ENCODE measurements at places on chromosomes 1 and 21.

DNA sequence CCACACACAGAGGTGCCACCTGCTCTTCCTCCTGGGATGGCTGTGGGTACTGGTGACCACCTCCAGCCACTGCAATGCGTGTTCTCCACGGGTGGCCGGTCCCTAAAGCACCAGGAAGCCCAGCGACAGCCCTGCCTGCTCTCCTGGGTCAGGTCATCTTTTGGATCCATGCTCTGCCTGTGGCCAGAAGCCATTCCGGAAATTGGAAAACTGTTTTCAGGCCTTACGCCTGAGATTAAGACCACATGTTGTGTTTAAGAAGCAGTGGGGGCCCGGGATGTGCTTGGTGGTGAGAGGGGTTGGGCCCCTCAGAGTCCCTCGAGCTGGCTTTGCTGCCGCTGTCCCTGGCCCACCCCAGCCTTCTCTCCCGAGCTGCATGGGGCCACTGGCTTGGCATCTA, 150.8 kb downstream of the PEX14 start:
- DNase-seq: no peak

DNA sequence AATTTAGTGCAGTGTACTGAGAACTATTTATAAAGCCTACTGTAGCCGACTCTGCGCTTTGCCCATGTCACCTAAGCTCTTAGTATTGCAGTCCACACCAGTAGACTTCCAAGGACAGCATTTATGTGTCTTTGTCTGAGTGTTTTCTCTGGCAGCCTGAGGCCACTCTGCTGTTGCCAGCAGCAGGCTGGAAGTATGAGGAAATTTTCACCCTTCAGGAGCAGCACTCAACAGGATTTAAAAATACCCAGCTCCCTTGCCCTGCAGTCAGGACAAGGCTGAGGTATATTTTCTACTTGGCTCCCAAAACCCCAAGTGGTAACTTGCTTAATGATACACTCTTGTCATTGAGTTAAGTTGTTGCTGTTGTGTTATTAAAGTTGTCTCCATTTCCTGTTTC, 230.1 kb downstream of the SRGAP2C start:
- no peak for DNase-seq

- DNase-seq: no peak
Observed at GRCh38 chr1:43558346-43558841, 27.7 kb downstream of the PTPRF start.

DNA sequence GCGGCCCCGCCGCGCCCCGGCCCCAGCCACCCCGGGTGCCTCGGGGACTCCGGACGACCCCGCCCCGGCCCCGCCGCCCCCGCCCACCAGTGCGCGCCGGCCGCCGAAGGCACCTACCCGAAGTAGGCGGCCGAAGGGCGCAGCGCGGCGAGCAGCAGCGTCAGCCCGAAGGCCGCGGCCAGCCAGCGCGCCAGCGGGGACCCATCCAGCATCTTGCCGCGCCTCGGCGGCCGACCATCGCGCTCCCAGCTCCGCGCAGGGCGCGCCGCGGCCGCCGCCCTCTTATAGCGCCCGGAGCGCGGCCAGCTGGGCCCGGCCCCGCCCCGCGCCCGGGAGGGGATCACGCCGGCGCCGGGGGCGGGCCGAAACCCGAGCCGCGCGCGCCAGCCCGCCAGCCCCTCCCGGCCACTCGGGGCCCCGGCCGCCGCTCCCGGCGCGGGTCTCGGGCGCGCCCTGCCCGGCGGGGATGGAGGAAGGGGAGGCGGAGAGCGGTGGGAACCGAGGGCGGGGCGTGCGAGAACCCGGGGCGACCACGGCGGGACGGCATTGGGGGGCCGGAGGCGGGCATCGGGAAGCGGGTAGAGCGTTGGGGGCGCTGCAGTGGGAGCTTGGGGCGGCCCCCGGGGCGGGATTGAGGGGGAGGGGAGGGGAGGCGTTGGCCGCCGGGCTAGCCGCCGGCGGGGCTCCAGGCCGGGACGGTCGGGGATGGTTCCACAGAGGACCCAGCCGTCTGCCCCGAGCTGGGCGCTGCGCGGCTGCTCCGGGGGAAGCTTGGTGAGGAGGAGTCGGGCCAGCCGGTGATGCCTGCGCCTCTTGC, at the start of gene WNT9A:
TSS of gene WNT9A (minus strand) at position 257 of the 817 bp plus-strand sequence. CDS start at position 212, 45 bp downstream.
- DNase-seq: no peak

GRCh38 chr1:213380865-213381264, 329.8 kb downstream of the RPS6KC1 start:
- DNase-seq: no peak

- no peak for DNase-seq
Observed at GRCh38 chr1:153774780-153775457, at the start of gene SLC27A3. SLC27A3 (plus strand) TSS chr1:153775407; CDS start chr1:153775498, 91 bp downstream.

DNA sequence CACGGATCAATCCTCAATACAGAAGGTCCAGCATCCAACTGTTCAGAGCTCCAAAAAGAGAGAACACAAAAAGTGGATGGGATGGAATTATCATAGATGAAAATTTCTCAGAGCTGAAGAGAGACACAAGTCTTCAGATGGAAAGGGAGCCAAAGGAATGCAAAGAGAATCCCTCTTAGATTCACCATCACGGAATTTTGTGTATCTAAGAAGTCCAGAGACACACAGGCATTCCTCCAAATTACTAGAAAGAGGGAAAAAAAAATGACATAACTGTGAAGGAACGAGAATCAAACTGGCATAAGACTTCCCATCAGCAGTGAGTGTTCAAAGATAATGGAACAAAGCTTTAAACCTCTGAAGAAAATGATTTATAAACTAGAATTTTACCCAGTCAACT, 101.2 kb downstream of the ZSCAN20 start:
- DNase-seq: no peak

GRCh38 chr1:67759692-67760029, 73.6 kb downstream of the GNG12 start:
- DNase-seq: no peak

- no peak for DNase-seq
Observed at GRCh38 chr1:36128126-36128904, 3.3 kb upstream of the COL8A2 start.

DNA sequence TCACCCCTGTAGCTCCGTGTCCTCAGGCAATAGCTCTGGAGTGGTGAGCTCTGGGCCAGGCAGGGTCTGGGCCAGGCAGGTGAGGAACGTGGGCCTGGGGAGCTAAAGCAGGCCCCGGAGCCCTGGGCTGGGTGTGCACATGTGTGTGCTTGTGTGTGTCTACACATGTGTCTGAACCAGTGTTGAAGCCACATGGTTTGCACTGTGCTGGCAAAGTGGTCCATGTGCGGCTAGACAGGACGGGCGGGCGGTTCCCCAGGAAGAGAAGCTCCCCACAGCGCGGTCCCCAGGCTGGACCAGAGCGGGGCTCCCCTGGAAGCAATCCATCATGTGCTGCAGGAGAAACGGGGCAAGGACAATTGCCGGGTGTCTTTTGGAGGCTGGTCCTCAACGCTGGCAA, 84.2 kb downstream of the PRDM16 start:
- DNase-seq: no peak

- no peak for DNase-seq
Observed at GRCh38 chr1:167483790-167484189, 34.5 kb downstream of the CD247 start.

GRCh38 chr1:153849487-153850185, 73.1 kb downstream of the GATAD2B start:
- peak; percentile 34 for DNase-seq

DNA sequence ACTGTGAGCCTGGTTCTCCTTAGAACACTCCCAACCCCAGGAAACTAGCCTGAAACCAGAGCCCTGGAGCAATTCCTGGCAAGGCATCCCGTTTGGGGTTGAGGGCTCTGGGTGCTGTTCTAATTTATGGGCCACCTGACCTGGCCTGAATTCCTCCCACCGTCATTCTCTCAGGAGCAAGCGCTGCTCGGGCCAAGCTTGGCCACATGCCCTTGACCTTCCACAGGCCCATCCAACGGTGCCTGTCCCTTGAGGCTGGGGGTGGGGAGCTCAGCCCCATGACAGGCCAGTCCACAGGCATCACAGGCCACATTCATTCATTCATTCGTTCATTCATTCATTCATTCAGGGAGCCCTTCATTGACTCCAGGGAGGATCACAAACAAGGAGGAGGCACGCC, 5.3 kb downstream of the PADI2 start:
- DNase-seq: no peak

DNA sequence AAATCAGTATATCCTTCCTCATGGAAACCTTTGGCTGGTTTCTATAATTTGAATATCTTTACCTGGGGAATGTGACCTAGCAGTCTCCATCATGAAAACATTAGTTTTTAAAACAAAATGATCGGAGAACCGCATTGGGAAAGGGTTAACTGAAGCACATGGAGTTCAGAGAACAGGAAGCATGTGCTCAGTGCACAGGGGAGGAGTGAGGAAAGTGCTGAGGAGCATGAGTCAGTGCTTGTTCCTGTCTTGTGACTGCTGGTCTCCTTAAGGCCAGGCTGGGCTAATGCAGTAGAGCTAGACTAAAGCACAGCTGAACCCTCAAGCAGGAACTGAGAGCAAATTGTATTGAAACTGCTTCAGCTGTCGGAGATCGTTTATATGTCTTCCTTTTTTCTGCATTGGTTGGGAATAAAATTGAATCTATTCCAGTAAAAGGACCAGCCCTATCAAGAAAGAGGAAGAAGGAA, 5.8 kb downstream of the IFI16 start:
- DNase-seq: peak; percentile 71

DNA sequence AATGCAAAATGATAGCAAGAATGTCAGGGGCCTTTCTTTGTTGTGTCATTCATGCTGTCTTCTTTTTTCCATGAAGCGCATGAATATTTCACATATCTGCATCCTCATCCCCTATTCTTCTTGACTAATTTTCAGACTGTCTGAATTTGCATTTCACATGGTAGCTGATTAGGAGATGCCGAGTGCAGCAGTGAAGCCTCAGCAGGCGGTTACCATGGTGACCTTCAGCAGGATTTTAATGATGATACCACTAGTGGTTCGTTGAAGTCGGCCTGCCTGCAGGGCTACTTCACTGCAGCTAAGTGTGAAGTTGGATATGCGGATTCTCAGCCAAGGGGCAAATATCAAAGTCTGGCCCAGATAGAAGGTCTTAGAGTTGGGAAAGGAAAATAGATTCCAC, 141.8 kb downstream of the NEK7 start:
- DNase-seq: no peak

DNA sequence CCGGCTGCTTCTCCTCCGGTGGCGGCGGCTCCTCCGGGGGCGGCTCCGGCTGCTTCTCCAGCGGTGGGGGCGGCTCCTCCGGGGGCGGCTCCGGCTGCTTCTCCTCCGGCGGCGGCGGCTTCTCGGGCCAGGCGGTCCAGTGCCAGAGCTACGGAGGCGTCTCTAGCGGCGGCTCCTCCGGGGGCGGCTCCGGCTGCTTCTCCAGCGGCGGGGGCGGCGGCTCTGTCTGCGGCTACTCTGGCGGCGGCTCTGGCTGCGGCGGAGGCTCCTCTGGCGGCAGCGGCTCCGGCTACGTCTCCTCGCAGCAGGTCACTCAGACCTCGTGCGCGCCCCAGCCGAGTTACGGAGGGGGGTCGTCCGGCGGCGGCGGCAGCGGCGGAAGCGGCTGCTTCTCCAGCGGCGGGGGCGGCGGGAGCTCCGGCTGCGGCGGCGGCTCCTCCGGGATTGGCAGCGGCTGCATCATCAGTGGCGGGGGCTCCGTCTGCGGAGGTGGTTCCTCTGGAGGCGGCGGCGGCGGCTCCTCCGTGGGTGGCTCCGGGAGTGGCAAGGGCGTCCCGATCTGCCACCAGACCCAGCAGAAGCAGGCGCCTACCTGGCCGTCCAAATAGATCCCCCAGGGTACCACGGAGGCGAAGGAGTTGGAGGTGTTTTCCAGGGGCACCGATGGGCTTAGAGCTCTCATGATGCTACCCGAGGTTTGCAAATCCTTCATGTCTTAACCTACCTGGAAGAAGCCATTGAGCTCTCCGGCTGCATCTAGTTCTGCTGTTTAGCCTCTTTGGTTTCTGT, 2.0 kb downstream of the LORICRIN start:
- no peak for DNase-seq

GRCh38 chr1:42748461-42749410, 8.7 kb upstream of the CLDN19 start:
- DNase-seq: no peak

GRCh38 chr21:43728154-43728466, 9.2 kb downstream of the PDXK start:
- DNase-seq: peak; percentile 35

GRCh38 chr1:159830722-159831121, 4.0 kb downstream of the SLAMF8 start:
- no peak for DNase-seq

DNA sequence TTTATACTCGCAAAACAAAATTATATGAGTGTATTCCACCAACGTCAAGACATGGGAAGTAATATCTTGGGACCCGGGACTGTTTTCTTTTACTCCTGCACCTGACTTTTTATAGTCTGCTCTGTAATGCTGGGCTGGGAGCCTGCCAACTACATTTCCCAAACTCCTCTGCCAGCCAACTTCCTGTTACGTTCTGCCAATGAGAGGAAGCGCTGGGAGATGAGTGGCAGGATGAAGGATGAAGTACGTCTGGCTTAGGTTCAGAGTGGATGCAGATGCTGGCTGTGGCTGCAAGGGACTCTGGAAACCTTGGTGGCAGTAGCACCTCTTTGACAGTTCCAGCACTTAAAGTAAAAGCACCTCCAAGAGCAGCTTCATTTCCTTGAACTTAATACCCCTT, 59.6 kb downstream of the USP24 start:
- no peak for DNase-seq

GRCh38 chr1:98675282-98675681, 13.8 kb downstream of the SNX7 start:
- DNase-seq: no peak

DNA sequence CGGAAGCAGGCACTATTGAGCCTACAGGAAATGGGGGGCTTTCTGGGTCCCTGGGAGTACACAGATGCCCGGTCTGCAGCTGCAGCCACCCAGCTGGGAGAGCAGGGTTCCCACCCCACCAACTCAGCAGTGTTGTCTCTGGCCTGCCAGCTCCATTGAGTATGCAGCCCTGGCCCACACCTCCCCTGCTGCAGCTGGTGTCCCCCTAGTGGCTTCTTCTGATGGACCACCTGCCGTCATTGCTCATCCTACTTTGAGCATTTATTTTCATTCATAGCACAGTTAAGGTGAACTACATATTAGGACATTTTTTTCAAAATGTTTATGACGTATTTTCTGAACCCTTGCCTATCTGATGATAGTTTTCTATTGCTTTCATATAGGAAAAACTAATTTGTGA, 189.8 kb upstream of the LYPLAL1 start:
- DNase-seq: no peak

GRCh38 chr1:1285102-1285571, 4.9 kb downstream of the SCNN1D start:
- no peak for DNase-seq

DNA sequence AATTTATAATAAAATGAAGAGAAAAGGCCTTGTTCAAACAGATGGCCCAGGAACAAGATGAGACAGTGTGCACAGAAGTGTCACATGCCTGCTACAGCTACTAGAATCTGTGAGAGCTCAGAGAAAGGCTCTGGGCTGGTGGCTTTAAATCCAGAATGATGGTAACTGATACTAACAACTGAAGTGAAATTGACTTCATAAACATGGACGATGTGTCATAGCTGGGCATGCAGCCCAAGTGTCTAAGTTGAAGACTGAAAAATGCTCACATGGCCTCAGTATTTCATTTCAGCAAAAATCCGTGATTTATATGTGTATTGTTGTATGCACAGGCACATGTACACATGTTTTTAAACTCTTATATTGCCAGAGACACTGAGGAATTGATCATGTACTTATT, 208.3 kb upstream of the RUNX1 start:
- no peak for DNase-seq

- DNase-seq: no peak
Observed at GRCh38 chr1:52041551-52042185, 8.1 kb upstream of the KTI12 start.

- DNase-seq: no peak
Observed at GRCh38 chr1:17007121-17007520, 4.6 kb downstream of the ATP13A2 start.

- no peak for DNase-seq
Observed at GRCh38 chr1:218772575-218772974, 401.1 kb upstream of the LYPLAL1 start.

All from KG1 (cell line).